C1 segment of cervical spinal cord (tissue), 14 donors: ENCODE measurements at places on chromosomes 2 and 18.
A peak's percentile ranks its signal among the peaks of the same experiment; 100 is the strongest.

GRCh38 chr2:212015588-212015987 is 523.0 kb downstream of the ERBB4 start:
- no peak for DNase-seq

GRCh38 chr2:213490087-213490486 is 205.8 kb downstream of the SPAG16 start:
- no peak for DNase-seq

DNA sequence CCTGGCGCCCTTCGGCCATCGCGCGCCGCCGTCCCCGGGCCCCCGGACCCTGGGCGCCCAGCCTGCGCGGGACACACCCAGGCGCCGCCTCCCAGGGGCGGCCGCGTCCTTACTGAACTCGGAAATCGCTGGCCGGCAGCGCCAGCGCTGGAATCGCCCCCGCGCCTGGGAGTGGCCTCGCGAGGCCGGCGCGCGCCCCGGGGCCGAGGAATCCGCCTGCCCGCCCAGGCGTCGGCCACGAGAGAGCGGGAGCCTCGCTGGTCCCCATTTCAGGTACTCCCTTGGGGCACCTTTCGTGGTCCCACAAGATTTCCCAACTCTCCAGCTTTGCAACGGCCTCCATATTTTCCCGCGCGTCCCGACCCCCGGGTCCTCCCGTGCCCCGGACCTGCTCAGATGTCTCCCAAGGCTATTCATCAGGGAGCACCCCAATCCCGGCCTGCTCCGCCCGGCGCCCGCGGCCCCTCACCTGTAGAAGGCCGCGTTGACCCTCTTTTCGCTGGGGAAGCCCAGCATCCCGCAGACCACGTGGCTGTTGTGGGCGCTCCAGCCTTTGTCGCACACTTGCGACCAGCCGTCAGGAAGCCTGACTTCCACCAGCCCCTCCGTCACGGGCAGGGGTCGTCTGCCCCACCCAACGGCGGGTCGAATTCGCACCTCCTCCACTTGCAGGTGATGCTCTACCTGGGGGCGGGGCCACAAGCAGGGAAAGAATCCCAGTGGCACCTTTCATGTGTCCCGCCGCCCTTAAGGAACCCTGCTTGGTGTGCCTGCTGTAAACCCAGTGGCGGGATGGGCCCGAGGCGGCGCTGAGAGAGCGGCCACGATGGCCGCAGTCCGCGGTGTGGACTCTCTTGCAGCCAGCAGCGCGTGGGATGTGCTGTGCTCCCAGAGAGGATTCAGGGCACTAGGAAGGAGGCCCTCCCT is 4.6 kb downstream of the LOXL3 start:
- DNase-seq, result no peak

DNA sequence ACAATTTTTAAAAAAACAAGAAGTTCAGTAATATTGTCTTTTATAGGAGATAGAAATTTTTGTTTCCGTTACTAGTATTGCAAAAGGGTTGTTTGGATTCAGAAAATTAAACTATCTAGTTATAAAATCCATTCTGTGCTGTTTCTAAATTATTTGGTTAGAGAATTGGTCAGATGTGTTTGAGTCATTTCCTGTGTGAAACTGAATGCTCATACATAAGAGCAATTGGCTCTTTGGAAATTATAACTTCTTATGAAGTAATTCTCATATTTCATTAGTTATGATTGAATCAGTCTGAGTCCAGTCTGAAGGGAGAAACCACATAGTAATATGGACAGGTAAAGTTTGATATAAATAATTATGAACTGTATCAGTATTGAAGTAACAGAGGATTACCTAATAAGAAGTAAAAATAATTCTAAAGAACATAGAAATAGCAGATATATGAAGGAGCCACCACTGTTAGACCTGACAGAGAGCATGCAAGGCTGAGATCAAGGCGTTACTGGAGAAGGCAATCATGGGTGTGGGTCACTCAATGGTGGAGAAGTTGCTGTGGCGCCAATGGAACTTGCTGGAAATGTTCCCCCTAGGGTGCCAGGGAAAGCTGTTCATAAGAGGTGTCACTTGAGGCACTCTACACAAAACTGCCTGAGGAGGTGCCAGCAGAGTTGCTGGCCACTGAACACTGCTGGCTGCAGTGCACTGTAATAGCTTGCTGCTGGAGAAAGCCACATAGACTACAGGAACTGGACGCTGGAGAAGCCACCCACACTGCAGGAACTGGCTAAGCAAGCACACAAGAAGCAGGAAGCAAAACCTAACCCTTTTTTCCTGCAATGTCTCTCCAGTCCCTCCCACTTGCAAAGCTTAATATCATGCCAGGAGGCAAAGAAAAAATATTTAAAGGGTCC is 18.0 kb upstream of the FAP start:
- no peak for DNase-seq

DNA sequence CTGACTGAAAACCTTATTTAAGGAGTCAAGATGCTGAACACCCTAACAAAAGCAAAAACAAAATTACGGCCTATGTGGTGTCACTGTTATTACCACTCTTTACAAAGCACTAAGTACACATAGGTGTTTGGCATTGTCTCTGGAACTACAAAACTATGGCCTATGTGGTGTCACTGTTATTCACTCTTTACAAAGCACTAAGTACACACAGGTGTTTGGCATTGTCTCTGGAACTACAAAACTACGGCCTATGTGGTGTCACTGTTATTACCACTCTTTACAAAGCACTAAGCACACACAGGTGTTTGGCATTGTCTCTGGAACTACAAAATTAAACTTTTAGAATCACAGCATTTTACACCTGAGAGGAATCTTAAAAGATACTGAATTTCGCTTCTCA is 47.4 kb downstream of the SLC35F5 start:
- DNase-seq, result no peak

GRCh38 chr18:56390626-56391025 is 247.8 kb downstream of the TXNL1 start:
- DNase-seq, result no peak

DNA sequence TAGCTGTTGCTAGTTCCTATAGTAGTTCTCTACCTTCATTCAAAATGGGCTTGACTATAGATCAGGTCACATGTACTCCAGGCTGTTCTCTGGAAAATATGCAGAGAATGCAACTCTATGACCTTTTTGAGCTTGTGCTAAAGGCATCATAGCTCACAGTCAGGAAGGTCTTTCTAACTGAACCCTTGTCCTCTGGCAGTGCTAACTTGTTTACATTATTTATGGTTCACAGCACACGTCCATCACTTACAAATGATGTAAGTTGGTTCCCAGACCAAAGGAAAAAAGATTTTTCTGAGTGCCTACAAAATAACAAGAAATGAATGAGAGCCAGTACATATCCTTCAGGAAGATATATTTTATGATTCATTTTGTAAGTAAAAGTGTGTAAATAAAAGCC is 236.1 kb downstream of the GCA start:
- no peak for DNase-seq

- no peak for DNase-seq
These were observed 39.7 kb upstream of the NABP1 start for GRCh38 chr2:191638079-191638801.

GRCh38 chr2:240932724-240933047 is 26.6 kb downstream of the CROCC2 start:
- DNase-seq, result no peak

DNA sequence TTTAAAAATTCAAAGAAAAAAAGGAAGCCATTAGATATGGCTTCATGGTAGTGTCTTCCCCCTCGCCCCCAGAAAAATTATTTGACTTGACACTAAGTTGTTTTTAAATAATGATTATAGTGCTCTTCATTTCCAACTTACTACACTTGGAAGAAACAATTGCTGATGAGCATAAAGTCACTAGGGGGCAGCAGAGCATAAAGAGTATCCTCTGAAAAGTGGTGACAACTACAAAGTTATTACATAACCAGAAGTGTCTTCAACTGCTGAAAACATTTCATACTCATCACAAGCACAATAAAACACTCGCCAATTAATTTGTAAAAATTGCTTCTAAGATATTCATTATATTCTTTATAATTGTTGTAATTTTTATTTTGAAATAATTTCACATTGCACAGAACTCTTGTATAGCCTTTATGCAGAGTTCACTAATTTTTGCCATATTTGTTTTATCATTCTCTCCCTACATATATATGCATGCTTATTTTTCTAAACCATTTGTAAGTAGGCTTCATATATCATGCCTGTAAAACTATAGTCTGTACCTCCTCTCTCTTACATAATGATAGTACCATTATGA is 54.9 kb downstream of the EXOC6B start:
- DNase-seq, result peak; percentile 14

GRCh38 chr2:223155956-223156355 is 104.0 kb downstream of the KCNE4 start:
- no peak for DNase-seq

DNA sequence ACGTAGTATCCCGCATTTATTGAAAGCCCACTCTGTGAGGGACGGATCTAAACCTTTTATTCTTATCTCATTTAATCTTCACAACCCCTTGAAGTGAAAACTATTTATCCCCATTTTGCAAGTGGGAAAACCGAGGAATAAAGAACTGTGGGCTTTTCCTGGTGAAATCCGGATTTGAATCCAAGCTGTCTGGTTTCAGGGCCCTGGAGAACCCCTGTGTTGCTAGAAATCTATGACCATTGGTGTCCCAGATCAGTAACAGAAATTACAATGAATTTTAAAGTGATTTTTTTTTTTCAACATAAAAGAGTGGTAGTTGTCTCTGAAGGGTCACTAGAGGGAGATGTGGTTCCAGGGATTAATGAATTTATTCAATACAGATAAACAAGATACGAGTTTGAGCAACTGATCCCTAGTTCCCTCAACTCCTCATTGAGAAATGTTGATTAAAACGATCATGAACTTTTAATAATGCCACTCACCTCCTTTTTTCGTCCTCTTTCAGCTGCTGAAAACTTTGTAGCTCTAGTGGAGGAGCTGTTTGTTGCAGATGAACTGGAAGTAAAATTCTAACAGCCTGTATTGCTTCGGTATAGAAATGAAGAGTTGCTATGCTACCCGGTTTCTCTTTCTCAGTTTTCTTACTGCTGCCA is 940 bp downstream of the XRCC5 start:
- no peak for DNase-seq

- DNase-seq, result no peak
These were observed 138.9 kb upstream of the HDAC4 start for GRCh38 chr2:239539776-239540100.

GRCh38 chr2:217989221-217989948 is 13.4 kb downstream of the TNS1 start:
- no peak for DNase-seq

- no peak for DNase-seq
These were observed 173.1 kb downstream of the PTH2R start for GRCh38 chr2:208579678-208580077.

DNA sequence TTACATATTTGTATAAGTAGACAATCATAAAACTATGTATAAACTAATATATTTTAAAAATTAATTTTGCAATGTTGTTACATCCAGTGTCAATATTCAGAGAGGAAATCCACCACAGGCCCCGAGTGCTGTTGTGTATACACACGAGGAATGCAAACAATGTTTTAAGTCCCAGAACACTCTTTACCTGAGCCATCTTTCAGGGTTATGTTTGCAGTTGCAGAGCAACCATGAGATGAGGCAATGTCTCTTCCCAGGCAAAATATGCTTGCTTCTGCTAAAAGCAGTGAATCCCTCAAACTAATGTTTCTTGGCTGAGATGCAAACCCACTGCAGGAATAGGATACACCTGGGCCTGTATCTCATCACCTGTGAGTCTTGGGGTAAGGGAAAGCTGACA is 91.3 kb downstream of the ASXL2 start:
- no peak for DNase-seq

GRCh38 chr2:138279871-138280270 is 221.7 kb upstream of the SPOPL start:
- DNase-seq, result no peak

DNA sequence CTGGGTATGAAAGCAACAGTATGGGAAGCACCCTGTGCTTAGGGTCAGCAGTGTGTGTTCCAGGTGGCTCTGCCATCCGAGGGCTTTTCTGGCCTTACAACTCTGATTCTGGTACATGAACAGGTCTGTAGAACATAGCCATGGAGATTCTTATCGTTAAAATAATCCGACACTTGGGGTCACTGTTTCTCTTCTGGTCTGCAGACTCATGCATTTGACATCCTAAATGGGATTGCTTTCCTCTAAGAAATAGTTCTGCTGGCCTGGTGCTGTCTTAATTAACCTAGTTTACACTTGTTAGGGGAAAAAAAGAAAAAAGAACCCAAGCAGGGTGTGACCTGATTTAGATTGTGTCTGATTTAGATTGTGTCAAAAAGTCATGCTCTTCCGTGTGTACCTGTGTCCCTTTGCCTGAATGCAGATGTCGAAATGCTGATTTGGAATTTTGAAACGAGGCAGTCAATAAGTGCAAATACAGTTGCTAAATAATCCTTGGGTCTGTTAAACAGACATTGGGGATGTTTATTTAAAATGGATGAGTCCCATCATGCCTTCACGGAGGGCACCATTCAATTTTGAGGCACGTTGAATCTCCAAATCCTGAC is 59.6 kb downstream of the TRPM8 start:
- DNase-seq, result no peak

- no peak for DNase-seq
These were observed 10.6 kb downstream of the MAPRE2 start for GRCh38 chr18:35051641-35052377.

- DNase-seq, result no peak
These were observed 59.1 kb upstream of the DAPL1 start for GRCh38 chr2:158735822-158736580.

DNA sequence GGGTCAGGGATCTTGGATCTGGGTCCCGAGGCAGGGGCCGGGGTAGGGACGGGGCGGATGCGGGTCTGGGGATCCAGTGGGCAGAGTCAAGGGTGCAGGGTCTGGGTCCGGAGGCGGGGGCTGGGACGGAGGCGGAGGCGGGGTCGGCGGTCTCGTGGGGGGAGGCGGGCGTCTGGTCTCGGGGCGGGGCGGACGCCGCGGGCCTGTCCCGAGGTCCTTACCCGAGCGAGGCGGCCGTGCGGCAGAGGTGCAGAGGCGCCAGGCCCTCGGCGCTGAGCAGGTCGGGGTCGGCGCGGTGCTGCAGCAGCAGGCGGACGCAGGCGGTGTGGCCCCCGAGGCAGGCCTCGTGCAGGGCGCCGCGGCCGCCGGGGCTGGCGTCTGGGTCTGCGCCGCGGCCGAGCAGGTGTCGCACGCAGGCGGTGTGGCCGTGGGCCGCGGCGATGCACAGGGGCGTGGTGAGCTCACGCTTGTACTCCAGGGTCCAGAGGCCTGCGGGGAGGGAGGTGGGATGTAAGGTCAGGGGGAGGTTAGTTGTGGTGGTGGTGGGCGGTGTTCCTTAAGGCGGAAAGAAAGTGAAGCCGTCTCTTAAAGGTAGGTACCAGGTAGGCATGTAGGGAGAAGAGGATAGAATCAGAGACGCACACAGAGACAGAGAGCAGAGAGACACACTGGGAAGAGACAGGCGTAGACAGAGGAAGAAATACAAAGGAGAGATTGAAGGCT is 26.6 kb downstream of the ASB18 start:
- DNase-seq, result no peak

GRCh38 chr18:78191276-78191675 is 788.3 kb upstream of the SALL3 start:
- DNase-seq, result no peak
